ENCODE measurements at places on chromosomes 7 and 10. TPM values are rescaled to one million over a fixed set of nuclear protein-coding genes. Genes with fewer than 3 reads are reported as not detected.

The TMEM209 gene
- total RNA-seq = 32.3 TPM

The FMC1 gene
- total RNA-seq = 12.7 TPM

The MAGI2 gene
- total RNA-seq = 5.4 TPM

The TMEM254 gene
- total RNA-seq = 28.8 TPM

The ELOVL3 gene
- 1.2 TPM for total RNA-seq

The SPRN gene
- 0.64 TPM for total RNA-seq

GRCh38 chr10:101814466-101815071 lies 3.7 kb downstream of the OGA start:
- H3K27ac ChIP-seq = peak overlapping the region; percentile 51
- peak overlapping the region; percentile 98 for H3K4me3 ChIP-seq
- H3K27me3 ChIP-seq = no peaks in the 10 kb centered on the region
- H3K36me3 ChIP-seq = peaks cover 38% of the 10 kb centered on the region
- DNase-seq = no peak

DNA sequence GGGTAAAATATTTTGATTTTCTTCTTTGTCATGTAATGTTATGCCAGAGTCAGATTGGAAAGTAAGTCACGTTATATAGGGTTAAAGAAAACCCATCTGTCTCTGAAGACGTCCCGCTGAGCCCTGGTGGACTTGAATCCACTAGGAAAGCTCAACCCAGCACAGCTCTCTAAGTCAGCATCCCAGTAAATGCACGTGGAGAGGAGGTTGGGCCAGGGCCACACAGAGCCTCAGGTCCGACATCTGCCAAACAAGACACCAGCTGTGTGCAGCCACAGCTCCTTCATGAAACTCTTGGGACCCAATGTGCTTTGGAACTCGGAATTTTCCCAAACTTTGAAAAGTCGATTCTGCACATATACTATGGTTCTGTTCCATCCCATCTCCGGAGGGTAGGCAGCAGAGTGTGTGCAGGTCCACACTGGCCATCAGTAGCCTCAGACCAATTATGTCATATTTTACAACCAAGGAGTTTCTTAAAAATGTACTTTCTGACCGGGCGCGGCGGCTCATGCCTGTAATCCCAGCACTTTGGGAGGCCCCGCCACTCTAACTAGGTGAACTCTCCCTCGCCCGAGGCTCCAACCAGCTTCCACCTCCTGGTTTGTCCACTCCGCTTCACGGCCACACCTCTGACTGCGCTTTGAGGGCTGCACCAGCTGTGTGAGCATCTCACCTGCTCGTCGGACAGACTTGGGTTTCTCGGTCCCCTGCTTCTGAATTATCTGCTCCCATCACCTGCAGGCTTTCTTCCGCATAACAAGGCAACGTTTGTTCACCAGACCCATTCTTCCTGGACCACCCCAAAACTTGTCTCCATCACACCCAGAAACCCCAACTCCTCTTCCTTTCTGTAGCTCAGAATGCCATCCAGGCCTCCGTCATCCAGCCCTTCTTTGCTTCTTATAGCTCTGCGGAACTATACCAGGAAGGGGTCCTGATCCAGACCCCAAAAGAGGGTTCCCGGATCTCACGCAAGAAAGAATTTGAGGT lies 29.7 kb upstream of the DNAJB6 start:
- H3K36me3 ChIP-seq = no peaks in the 10 kb centered on the region
- no peak for DNase-seq
- peaks cover 36% of the 10 kb centered on the region for H3K4me1 ChIP-seq
- no peak overlapping the region for H3K4me3 ChIP-seq

DNA sequence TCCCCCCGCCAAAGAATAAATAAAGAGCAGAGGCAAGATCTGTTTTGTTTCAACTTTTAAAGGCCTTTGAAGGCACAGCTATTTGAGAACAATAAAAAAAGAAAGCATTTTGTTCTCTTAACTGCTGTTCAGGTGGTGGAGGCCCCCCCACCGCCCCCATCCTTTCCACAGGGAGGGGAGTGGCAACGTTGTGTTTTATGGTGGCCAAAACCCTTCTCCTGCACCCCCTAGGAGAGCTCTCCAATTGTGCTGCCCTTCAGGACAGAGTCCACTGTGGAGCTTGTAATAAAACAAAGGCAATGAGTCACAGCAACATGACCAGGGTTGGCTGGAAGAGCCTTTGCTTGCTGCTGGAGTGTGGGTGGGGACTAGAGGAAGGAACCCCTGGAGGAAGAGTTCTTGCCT lies 987.9 kb downstream of the KCNMA1 start:
- H3K27me3 ChIP-seq = no peaks in the 10 kb centered on the region
- no peaks in the 10 kb centered on the region for H3K4me1 ChIP-seq
- H3K36me3 ChIP-seq = no peaks in the 10 kb centered on the region
- H3K27ac ChIP-seq = no peak overlapping the region
- DNase-seq = no peak
- no peak overlapping the region for H3K4me3 ChIP-seq

DNA sequence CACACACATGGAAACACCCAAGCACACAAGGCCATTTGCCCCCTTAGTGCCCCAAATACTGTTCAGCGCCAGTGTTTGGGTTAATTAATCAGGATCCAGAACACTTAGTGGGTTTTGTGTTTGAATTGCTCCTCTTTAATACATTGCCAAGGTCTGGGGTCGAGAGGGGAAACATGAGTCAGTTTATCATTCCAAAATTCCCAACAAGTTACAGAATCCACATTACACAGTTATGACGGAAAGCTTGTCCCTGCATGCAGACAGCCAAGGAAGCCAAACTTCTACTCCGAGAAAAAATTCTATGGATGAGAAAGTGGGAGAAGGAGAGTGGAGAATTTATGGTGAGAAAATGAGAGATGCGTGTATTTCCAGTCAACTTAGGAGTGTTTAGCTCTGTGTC lies 189.0 kb downstream of the NPSR1 start:
- H3K27ac ChIP-seq = no peak overlapping the region
- H3K4me1 ChIP-seq = no peaks in the 10 kb centered on the region
- no peaks in the 10 kb centered on the region for H3K27me3 ChIP-seq
- DNase-seq = no peak
- no peak overlapping the region for H3K4me3 ChIP-seq
- H3K36me3 ChIP-seq = no peaks in the 10 kb centered on the region

DNA sequence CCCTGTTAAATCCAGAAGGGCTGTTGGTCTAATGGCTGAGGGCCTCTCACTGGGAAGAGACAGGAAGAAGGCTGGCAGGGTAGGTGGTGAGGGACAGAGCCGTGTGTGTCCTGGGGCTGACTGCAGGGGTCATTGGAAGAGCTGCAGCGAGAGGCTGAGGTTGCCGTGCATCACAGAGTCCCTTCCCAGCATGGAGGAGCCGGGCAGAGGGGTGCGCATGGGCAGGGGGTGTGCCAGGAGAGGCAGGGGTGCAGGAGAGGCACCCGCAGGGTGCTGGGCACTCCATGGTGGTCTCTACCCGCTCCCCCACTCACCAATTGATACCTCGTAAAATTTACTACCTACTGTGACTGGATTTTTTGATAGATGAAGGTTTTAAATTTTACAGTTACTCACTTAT lies 124.3 kb downstream of the ACTR3B start:
- no peak for DNase-seq
- no peaks in the 10 kb centered on the region for H3K27me3 ChIP-seq
- no peaks in the 10 kb centered on the region for H3K4me1 ChIP-seq
- H3K27ac ChIP-seq = no peak overlapping the region
- no peaks in the 10 kb centered on the region for H3K36me3 ChIP-seq
- no peak overlapping the region for H3K4me3 ChIP-seq

- no peak overlapping the region for H3K4me3 ChIP-seq
- no peaks in the 10 kb centered on the region for H3K4me1 ChIP-seq
- H3K27ac ChIP-seq = no peak overlapping the region
- H3K36me3 ChIP-seq = no peaks in the 10 kb centered on the region
Measured at GRCh38 chr7:51731075-51731474, 414.5 kb upstream of the COBL start.

DNA sequence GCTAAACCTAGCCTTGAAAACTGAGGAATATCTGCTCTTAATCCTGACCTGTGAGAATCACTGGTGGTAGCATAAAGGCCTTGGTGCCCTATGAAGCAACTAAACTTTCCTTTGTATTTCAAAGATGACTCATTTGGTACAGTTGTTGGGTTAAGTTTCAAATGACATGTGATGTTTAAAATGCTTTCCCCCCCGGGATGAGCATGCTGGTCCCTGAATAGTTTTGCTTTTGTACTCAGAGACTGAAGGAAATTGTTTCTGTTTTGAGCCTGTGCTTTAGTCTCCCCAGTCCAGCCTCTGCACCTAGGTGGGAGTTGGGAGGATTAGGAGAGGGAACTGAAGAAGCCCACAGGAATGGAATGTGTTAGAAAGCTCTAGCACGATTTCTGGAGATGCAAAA lies 258.9 kb upstream of the NPY start:
- H3K27ac ChIP-seq = no peak overlapping the region
- H3K36me3 ChIP-seq = no peaks in the 10 kb centered on the region
- no peak for DNase-seq
- no peak overlapping the region for H3K4me3 ChIP-seq
- H3K27me3 ChIP-seq = no peaks in the 10 kb centered on the region
- H3K4me1 ChIP-seq = no peaks in the 10 kb centered on the region

DNA sequence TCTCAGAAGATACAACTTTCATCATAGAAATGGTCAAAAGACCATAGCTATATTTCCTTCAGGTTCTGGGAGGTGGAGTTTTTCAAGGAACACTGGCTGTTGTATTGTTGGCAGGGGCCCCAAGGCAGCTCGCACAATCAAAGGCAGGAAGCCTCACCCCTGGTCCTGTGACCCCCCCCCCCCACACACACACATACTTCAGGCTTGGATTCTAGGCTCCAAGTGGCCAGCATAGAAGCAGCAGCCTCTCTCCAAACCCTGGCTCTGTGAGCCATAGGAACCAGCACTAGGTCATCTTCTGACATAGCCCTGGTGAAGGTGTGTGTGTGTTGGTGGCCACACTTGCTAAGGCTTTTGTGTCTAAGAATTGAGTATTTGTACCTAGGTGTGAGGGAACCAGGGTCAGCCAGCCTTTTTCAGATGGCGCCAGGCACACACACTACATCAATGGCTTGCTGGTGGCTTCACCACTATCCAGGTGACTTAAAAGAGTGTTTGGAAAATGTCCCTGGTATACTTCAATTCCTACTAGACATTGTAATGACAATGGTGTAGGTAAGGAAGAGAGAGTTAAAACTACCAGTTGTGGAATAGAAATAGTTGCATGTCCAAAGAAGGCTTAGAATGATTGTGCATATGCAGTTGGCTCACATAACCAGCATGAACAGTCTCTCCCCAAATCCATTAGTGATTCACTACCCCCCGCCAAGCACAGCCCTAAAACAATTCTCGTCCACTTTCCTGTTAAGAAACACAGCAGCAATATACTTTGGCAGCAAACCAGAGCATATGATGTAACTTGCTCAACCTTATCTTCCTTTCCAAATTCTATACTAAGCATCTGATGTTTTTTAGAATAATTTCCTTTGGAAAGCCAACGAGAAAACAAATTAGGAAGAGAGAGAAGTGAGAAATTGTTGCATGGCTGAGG lies 91.3 kb downstream of the AVL9 start:
- peaks cover 29% of the 10 kb centered on the region for H3K4me1 ChIP-seq
- DNase-seq = no peak
- H3K27ac ChIP-seq = peak overlapping the region; percentile 74

Data from Panc1 (cell line).